ENCODE measurements at places on chromosomes 1 and 21.

- no peak for DNase-seq
These were observed 15.6 kb upstream of the TACSTD2 start for GRCh38 chr1:58592522-58593134.

- no peak for DNase-seq
These were observed 38.1 kb downstream of the PLEKHA6 start for GRCh38 chr1:204321665-204322064.

- DNase-seq = no peak
These were observed 5.5 kb downstream of the PTGFRN start for GRCh38 chr1:116915086-116915661.

DNA sequence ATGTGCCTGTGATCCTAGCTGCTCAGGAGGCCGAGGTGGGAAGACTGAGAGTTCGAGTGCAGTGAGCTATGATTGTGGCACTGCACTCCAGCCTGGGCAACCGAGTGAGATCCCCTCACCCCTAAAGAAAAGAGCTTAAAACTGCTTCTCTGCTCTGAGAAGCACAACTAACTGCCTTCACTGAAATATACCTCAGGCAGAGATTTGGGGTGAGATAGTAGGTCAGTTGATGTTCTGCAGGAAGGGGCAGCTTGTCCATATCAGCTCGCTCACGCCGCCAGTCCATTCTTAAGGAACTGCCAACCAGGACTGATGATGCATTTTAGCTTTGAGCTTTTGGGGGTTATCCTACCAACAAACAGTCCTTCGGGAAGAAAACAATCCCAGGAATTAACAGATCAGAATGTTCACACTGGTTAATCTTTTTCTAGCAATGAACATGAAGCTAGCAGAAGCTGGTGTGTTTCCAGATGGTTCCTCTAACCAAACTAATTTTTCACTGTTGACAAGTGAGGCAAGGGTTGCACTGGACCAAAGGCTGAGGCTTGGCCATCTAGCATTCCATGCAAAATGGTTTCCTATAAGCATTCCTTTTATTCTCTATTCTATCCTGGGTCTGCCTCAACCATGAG is 31.6 kb downstream of the LHX4 start:
- DNase-seq = no peak

DNA sequence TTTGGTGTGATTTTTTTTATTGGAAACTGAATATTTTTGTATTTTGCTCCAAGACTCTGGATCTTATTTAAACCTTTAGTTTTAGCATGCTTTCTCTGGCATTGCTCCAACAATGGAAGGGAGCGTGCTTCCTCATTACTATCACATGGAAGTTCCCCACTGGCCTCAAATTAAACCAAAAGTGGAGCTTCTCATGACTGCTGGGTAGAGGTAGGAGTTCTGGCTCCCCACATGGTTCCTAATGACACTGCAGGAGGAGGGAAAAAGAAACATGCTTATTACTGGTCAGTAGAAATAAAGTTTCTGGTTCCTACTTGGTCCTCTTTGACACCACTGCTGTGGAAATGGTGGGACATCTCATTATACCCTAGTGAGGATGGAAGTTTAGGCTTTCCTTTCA is 310.5 kb downstream of the PTGER3 start:
- no peak for DNase-seq

GRCh38 chr1:203771901-203772301 is 6.9 kb downstream of the LAX1 start:
- DNase-seq = no peak

GRCh38 chr1:246583448-246584185 is 17.4 kb downstream of the CNST start:
- DNase-seq = no peak

DNA sequence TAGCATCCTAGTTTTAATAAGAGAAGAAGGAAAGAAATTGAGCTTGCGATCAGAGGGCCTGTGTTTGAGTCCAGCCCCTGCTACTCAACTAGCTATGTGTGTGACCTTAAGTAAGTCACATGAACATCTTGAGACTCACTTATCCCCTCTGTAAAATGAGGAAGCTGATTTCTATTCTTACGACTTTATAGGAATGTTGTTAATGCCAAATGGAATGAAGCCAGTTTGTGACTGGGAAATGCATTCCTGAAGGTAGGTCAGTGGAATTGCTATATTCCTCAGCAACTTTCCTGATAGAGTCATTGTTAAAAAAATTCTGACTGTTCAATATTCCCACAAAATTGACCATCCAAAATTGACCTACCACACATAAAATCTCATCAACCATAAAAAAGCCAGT is 14.9 kb downstream of the FASLG start:
- DNase-seq = no peak

GRCh38 chr1:68384321-68384813 is 65.4 kb downstream of the RPE65 start:
- DNase-seq = no peak

- DNase-seq = no peak
These were observed 361.4 kb upstream of the PTBP2 start for GRCh38 chr1:96360036-96360795.

GRCh38 chr1:62352387-62352786 is 33.2 kb upstream of the KANK4 start:
- DNase-seq = no peak

GRCh38 chr1:12113433-12114339 is 50.6 kb downstream of the TNFRSF8 start:
- DNase-seq = no peak
